Natural killer cell treated with Interleukin-12 subunit alpha and Interleukin-12 subunit beta and Interleukin-15 and Interleukin-18, amount 100 ng/mL, for 72 hours (primary cell): ENCODE measurements at places on chromosomes 1 and 21.

DNA sequence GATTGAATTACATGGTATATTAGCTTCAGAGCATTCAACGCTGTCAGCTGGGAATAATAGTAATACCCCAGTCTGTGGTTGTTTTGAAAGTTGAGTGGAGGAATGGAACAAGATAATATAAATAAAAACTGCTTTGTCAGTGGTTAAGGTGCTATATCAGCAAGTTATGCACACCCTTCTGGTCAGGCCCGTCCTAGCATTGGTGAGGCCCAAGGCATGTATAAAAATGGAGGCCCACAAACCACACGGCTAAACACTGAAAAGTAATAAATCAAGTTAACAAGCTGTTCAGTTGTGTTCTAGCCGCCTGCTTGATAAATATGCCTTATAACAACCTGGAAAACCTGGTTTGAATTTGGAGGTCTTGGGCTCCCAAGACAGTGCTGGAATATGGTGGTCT is 77.4 kb downstream of the PSMG1 start:
- DNase-seq: no peak

- DNase-seq: no peak
These were observed 5.8 kb downstream of the ATP5PB start for GRCh38 chr1:111454859-111455641.

DNA sequence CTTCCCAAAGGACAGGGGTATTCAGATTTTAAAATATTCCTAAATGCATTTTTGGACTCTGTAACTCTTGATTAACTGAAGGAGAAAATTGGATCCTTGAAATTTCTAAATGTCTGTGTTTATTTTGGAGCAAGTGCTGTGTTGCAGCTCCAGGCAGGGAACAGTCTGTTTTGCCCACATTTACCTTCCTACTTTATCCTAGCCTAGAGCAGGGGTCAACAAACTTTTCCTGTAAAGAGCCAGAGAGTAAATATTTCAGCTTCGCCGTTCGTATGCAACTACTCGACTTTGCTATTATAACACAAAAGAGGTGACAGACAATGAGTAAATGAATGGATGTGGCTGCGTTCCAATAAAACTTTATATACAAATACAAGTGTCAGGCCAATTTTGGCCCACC is 402.2 kb downstream of the GPATCH2 start:
- no peak for DNase-seq

GRCh38 chr1:51439895-51440294 is 79.2 kb downstream of the EPS15 start:
- no peak for DNase-seq

DNA sequence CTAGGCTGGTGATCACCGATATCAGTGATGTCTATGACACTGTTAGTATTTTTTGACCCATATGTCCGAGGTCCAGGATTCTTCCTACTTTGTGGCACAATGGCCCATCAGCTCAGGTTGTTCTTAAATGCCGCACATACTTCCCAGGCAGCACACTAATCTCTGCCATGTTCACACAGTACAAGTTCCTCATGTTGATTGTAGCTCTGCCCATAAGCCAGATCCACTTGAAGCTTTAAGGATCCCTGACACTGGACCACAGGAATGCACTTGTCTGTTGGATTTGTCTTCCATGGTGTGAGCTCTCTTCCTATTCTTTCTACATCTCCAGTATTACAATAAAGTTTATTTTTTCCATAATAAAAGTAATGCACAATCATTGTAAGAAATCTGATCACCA is 69.5 kb downstream of the DDX20 start:
- DNase-seq: no peak

- no peak for DNase-seq
These were observed 6.9 kb downstream of the PTPRF start for GRCh38 chr1:43537423-43538142.
